Activated CD4-positive, alpha-beta T cell treated with anti-CD3 and anti-CD28 coated beads, Interleukin-2, amount 10 ng/mL, durations not matched to agents 24 days and 14 days (primary cell): ENCODE measurements at places on chromosomes 1 and 21. TPM values are rescaled to one million over a fixed set of nuclear protein-coding genes. Genes with fewer than 3 reads are reported as not detected.
A peak's percentile ranks its signal among the peaks of the same experiment; 100 is the strongest.

KIF17 gene
- not detected in 2 replicates for total RNA-seq

- DNase-seq, result no peak
Observed at GRCh38 chr1:25707280-25708016, 90.9 kb downstream of the MAN1C1 start.

GRCh38 chr1:31127266-31127665 is 61.7 kb upstream of the PUM1 start:
- no peak for DNase-seq

GRCh38 chr1:164685266-164686035 is 126.5 kb downstream of the PBX1 start:
- no peak for DNase-seq

KIF21B gene
- total RNA-seq, result 48.3 and 49.3 TPM in 2 replicates

- no peak for DNase-seq
Observed at GRCh38 chr21:36482673-36483072, 2.8 kb upstream of the CLDN14 start.

- DNase-seq, result no peak
Observed at GRCh38 chr21:38861989-38862683, 56.4 kb downstream of the ETS2 start.

GUCA2B gene
- not detected in 2 replicates for total RNA-seq

DNA sequence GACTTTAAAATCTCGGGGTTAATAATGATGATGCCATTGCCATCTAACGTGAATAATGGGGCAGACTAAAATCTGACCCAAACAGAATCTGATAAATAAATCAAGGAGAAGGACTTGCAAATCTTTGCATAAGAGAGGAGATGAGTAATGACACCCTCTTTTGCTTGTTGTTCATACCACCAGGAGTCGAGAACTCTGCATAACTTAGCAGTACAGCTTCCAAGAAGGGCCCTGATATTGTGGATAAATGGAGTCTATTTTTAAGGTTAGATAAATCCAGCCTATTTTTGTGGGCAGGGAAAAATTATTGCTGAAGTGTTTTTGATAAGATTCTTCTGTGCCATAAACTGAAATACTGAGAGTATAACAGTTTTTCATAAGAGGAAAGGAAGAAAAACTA is 17.3 kb downstream of the RYR2 start:
- no peak for DNase-seq

GRCh38 chr21:41009398-41010100 is 158.4 kb upstream of the BACE2 start:
- no peak for DNase-seq

GRCh38 chr1:213884942-213885341 is 102.8 kb upstream of the PROX1 start:
- no peak for DNase-seq

GRCh38 chr1:117573386-117574023 is 32.3 kb upstream of the TENT5C start:
- DNase-seq, result peak; percentile 68

DENND2C gene
- total RNA-seq, result 0.12 and 0.21 TPM in 2 replicates

DNA sequence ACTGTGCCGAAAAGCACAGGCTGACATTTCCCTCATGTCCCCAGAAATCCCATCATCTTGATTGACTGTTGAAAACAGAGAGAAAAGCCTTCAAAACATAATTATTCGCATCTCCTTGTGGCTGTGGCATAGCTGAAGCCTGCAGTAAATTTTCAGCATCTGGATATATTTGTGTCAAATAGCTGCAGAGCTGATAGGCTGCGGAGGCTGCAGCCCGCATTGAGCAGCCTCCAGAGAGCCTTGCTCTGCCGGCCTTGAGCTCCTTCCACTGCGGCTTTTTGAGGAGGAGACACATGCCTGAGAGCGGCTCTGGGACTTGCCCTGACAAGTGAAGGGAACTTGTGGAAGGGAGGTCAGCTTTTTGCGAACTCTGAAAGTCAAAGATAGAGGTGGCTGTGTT is 144.7 kb downstream of the RYR2 start:
- DNase-seq, result no peak

- no peak for DNase-seq
Observed at GRCh38 chr1:27491748-27492700, 2.1 kb upstream of the WASF2 start.

DNA sequence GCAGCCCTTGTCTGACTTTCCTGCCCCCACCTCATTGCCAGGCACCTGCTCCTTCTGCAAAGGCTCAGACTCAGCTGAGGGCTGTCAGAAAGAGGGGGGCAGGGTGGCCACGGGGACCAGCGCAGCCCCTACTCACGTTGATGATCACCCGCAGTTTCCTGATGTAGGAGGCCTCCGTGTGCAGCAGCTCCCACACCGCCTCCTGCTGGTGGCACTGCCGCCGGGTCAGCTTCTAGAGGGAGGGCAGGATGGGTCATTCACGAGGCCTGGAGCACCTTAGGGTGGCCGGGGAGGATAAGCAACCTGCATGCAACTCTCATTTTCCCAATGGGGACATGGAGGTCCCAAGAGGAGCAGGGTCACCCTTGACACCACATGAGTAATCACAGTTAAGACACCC is 6.4 kb upstream of the TNFRSF25 start:
- DNase-seq, result peak; percentile 76

TCHH gene
- not detected in 2 replicates for total RNA-seq

- DNase-seq, result no peak
Observed at GRCh38 chr1:198443365-198444233, 96.9 kb downstream of the ATP6V1G3 start.

AIRE gene
- 0.05 TPM in 1 of 2 replicates, not detected in the other for total RNA-seq

PADI2 gene
- total RNA-seq, result 0.07 TPM in 1 of 2 replicates, not detected in the other

MPZL1 gene
- total RNA-seq, result 39.3 and 41.8 TPM in 2 replicates

REN gene
- not detected in 2 replicates for total RNA-seq

GRCh38 chr1:172089768-172090510 is 248.6 kb downstream of the DNM3 start:
- peak; percentile 86 for DNase-seq

GRCh38 chr1:161840363-161840762 is 74.2 kb downstream of the ATF6 start:
- no peak for DNase-seq

SPRR3 gene
- not detected in 2 replicates for total RNA-seq

DNA sequence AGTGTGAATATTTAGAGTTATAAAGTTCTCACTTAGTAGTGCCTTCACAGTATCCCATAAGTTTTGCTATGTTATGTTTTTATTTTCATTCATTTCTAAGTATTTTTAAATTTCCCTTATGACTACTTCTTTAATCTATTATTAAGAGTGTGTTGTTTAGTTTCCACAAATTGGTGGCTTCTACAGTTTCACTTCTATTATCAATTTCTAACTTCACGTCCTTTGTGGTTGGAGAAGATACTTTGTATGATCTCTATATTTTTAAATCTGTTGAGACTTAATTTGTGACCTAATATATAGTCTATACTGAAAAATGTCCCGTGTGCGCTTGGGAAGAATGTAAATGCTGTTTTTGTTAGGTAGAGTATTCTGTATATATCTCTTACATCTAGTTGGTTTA is 11.7 kb downstream of the CHIA start:
- DNase-seq, result no peak

DNA sequence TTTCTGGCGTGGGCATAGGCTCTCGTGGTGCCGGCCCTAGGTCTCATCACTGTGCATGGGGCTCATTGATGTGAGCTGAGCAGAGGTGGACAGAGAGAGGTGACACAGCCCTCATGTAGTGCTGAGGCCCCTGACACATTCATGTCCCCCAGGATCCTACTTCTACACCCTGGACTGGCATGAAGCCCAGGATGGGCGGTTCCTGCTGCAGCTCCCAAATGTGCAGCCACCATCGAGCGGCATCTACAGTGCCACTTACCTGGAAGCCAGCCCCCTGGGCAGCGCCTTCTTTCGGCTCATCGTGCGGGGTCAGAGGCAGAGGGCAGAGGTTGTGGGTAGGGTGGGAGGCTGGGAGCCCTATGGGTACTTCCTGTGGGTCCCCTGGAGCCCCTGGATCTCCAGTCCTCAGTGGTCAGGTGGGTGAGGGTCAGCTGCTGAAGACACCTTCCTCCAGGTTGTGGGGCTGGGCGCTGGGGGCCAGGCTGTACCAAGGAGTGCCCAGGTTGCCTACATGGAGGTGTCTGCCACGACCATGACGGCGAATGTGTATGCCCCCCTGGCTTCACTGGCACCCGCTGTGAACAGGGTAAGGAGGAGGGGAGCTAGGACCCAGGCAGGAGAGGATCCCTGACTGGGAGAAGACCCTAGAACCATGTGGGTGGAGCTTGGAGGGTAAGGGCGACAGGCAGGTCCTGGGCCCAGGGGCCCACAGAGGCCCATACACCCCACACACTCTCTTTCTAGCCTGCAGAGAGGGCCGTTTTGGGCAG is 6.1 kb downstream of the TIE1 start:
- DNase-seq, result no peak

SFN gene
- 0.24 and 0.47 TPM in 2 replicates for total RNA-seq

DNA sequence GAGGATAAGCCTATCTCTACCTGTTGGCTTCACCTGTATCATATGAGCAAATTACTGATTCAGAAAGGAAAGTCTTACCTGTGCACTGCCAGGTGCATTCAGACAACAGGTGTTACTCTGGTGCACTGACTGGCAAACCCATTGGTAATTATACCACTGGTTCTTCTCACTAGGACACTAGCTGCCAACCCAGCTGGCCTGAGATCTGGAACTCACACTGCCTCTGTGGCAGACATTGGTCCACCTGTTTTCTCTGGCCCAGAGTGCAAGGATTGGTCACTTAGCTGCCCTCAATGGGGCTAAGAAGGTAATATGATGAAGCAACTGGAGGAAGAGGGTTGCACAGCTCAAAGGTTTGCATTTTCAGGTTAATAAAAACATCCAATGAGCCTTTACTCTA is 140.2 kb upstream of the DNAH14 start:
- no peak for DNase-seq
